Endothelial cell (in vitro differentiated cells): ENCODE measurements at places on chromosomes 5 and 9.

- DNase-seq, result no peak
These were observed 10.7 kb downstream of the OGN start for GRCh38 chr9:92393686-92394085.

DNA sequence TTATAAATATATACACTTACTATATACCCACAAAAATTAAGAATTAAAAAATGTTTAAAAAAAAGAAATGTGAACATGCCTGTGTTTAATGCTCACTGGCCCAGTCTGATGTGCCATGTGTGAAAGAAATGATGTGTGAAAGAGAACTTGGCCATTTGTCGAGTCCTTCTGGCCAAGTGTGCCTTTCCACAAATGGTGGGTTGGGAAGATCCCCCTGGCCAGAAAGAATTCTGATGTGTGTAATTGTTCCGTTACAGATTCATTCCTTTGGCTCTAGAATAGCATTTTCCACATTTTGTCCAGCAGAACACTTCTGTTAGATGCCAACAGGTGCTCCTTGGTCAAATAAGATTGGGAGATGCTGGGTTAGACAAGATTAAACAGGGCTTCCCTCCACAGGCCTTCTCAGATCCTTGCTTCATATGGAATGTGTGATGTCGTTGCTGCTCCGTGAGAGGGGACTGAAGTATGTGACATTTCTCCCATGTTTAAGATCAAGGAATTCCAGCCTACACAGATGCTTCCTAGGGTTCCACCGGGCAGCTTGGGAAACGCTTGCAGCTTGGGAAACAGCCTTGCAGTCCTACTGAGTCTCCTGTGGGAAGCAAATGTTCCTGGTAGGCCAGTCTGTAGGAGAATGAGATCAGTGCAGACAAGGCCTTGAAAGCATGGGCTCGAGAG lies 32.1 kb downstream of the GDNF start:
- DNase-seq, result no peak

DNA sequence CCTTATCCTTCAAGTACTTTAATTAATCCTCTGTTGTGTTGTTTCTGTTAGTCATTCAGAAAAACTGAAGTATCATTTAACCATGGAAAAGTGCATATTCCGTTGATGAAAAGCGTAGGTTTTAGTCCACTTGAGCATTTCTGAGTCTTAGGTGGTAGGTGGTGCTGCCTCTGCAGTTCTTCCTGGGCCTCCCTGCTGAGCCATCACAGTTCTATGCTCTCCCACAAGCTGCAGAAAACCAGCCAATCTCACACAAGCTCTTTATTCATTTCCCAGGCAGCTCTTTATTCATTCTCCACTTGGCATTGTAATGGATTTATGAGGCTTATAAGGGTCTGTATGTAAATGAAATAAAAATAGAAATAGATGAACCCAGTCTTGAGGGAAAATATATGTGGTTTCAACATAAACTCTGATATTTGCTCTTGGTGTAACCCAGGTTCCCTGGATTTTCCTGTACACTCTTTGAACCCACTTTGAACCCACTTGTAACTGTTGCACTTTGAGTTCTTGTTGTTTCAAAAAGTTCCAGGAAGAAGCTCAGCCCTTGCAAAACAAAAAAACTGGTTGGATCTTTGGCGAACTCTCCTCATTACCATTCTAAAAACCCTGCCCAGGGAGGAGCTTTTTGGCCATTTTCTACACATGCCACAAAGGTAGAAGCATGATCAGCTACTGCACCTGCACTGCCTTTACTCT lies 56.0 kb downstream of the ZNF510 start:
- DNase-seq, result no peak

- DNase-seq, result no peak
These were observed 342.6 kb downstream of the MAN2A1 start for GRCh38 chr5:110032376-110032775.

DNA sequence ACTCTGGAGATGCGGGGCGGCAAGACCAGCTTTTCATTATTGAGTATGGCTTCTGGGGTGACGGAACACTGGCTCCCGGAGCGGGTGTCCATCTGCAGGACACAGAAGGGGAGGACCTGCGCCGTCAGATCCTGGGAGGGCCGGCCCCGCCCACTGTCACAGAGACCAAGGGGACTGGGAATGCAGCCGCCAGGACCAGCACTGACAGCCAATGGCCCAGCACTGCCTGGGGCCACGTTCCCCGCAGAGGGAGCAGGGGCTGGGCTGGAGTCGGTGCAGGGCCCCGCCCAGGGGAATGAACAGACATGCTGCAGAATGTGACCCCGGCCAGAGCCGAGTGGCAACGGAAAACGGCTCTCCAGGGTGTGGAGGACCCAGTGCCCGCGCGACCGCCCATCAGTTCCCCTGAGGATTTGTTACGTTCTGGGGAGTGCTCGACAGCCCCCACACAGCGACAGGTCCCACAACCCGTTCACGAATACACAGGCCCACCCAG lies at the start of gene ZDHHC11:
TSS of gene ZDHHC11 (minus strand) at position 476 of the 496 bp plus-strand sequence. CDS start at position 92, 384 bp downstream.
- no peak for DNase-seq

DNA sequence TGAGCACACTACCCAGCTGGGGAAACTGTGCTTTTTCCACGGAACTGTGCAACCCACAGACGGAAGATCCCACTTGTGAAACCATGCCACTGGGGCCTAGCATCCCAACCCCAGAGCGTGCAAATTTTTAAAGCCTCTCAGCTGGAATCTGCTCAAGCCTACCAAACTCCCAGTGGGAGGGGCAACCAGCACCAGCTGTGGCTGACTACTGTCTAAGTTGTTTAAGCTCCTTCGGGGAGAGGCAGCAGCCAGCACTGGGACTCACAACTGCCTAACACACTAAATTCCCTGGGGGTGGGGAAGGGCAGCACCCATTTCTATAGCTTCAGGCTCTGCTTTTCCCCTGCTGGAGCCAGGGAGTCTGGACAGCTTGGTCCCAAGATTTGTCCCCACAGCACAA lies 287.6 kb upstream of the MSX2 start:
- DNase-seq, result no peak

- no peak for DNase-seq
These were observed 52.3 kb upstream of the RARS1 start for GRCh38 chr5:168434001-168434400.

DNA sequence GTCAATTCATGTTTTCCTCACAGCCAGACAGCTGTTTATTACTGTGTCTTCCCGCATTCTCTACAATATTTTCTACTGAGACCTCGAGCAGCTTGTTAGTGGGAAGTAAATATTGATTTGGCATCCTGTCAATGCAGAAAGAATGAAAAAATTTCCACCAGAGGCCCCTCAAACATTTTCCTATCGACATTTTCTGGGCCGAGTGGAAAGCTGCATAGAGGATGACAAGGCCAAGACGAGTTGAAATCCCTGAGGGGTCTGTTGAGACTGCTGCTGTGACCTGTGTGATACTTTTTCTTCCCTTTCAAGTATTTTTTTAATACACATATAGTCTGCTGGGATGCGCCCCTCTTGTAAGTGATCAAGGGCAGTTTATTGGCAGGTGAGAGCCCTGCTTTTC lies 91.4 kb upstream of the SH3GL2 start:
- no peak for DNase-seq

DNA sequence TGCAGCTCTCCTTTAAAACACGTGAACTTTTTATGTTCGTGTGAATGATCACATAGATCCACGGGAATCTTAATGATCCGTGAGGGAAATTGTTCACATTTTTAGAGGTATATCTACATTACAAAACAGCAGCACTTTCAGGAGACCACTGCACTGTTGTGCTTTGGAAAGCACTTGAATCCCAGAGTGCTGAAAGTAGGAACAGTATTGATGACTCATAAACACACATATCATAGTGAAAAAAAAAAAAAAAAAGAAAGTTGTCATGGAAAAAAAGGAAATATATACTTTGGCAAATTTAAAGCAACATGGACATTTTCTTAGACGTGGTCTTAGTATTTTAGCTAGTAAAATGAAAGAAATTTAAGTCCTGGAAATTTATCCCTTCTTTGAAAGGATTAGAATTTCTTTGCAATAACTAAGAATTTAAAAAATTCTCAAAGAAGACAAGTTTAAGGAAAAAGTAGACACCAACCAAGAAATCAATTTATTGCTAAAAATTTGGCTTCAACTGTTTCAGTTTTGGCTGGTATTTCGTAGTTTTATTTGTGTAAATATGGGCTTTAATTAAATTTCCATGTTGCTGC lies 55.4 kb downstream of the ADGRV1 start:
- no peak for DNase-seq

GRCh38 chr5:116524966-116525365 lies 49.7 kb downstream of the SEMA6A start:
- DNase-seq, result no peak

DNA sequence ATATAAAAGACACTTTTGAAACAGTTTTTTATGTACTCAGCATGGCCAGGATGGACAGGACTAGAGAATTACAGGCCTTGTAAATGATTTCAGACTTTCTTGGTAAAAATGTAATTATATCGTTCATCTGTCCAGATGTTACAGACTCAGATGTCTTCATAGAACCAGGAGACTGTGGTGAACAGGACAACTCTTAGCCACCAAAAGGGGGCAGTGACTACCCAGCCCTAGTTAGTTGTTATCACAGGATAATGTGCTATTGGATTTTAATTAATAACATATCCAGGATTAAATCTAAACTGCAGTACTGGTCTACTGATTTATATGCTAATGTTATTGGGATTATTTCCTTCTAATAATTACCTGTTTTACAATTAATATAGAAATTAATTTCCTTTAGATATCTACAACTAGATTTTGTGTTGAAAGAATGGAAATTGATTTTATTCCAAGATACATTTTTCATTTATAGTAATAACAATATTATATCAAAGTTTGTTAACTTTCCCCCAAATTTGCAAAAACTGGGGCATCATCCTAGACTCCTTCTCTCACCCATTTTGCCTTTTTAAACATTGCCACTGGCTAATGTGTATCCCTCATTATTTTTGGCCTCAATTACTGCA lies 99.4 kb downstream of the MTREX start:
- peak; percentile 16 for DNase-seq

DNA sequence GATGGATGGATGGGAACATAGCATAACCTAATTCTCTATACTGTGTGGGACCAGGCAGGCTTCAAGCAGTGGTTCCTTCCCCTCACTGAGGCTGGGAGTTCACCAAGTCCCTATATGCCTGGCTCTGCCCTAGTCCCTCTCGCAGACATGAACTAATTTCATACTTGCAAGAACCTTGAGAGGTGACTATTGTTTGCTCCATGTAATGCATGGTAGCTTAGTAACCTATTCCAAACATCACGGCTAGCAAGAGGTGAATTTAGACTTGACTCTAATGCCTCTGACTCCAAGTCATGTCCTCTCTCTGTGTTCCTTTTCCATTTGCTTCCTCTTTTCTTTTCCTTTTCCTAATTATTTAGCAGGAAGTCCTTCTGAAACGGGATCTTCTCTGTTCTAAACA lies 25.9 kb upstream of the ERMP1 start:
- DNase-seq, result no peak

- no peak for DNase-seq
These were observed 131.0 kb upstream of the ASTN2 start for GRCh38 chr9:117545846-117546245.

- DNase-seq, result no peak
These were observed 556.9 kb upstream of the NUDT12 start for GRCh38 chr5:104119529-104119928.

DNA sequence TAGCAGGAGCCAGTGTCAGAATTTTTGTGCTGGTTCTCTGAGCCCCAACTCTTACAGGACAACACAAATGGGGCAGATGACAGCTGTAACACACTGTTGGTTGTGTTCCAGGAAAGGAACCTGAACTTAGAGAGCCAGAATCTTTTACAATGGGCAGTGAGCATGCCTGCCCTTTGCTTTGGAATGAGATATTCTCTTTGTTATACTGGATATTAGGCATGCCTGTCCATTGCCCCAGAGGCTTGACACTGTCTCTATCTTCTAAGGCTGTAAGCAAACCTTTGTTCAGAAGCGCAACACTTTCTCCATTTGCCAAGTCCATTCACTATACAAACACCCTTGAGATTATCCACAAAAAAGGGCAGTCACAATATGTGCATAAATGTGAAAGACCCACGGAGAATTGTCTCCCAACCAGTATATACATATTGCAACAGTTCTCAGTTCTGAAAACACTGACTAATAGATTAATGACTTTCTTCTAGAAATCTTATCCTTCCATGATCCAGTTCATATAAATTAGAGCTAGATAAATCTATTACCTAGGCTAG lies 26.3 kb upstream of the CEP120 start:
- no peak for DNase-seq

DNA sequence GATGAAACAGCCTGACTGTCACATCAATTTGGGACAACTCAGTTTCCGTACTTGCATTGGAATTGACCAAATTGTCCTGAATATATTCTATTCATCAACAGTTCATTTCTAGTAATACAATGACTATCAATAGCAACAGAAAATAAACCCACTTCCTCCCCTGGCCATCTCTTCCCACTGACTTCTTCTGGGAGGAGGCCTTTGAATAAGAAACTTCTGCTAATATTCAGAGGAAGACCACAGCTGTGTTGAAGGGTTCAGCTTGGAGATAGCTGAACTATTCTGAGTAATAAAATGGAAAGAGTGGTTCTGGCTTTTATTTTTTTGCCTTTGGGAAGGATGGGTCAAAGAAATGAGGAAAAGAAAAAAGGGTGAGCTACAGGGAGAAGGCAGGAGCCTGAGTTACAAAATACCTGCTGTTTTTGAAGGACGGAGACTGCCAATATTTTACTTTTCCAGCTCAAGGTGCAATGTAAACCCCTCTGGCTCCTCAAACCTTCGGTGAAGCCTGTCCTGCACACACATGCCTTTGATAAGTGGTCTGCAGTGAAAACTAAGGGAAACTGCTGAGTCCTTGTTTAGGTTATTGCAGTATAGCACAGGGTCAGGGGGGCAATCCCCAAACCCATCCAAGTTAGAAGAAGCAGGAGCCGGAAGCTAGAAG lies 29.9 kb downstream of the FYB1 start:
- DNase-seq, result no peak

- no peak for DNase-seq
These were observed 74.1 kb downstream of the FNBP1 start for GRCh38 chr9:129968690-129969485.

DNA sequence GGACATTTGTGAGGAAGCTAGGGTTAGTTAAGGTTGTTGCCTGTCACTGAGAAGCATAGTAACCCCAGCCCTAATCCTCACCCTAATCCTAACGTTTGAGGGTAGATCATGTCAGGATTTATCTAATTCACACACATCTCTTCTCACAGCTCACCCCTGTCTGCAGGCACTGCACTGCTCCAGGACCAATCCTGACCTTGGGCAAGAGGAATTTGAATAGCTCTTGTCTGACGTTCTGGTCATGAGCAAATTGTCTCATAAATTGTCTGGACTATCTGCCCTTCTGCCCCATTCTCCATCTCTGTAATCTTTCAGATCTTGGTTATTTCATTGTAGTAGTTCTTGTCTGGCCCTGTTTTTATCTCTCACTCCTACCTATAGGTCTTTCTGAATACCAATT lies 18.7 kb downstream of the CRHBP start:
- DNase-seq, result no peak

- DNase-seq, result no peak
These were observed 585.8 kb downstream of the TLE4 start for GRCh38 chr9:80157561-80157983.

GRCh38 chr5:151722546-151722945 lies 35.8 kb upstream of the SPARC start:
- no peak for DNase-seq

GRCh38 chr5:55450050-55450765 lies 84.6 kb downstream of the PLPP1 start:
- no peak for DNase-seq
